ENCODE measurements at places on chromosomes 2 and 18. TPM values are rescaled to one million over a fixed set of nuclear protein-coding genes. Genes with fewer than 3 reads are reported as not detected.

Gene TEKT4
- 0.69 TPM for total RNA-seq

Gene SCN2A
- 107 TPM for total RNA-seq

Gene ASB18
- 0.50 TPM for total RNA-seq

Gene CYP26B1
- total RNA-seq, result 4.5 TPM

Gene CCDC74B
- total RNA-seq, result 17.6 TPM

Gene BZW1
- total RNA-seq, result 457 TPM

Gene KCNIP3
- total RNA-seq, result 10.6 TPM

Gene SEPTIN2
- 582 TPM for total RNA-seq

Gene NAT8
- total RNA-seq, result not detected

Gene POTEC
- not detected for total RNA-seq

Gene ACVR1C
- 0.61 TPM for total RNA-seq

Gene EVX2
- 0.17 TPM for total RNA-seq

Gene AMMECR1L
- 16.0 TPM for total RNA-seq

Gene CPSF3
- 39.2 TPM for total RNA-seq

Gene SOX11
- total RNA-seq, result 26.8 TPM

Gene TRMT61B
- 22.3 TPM for total RNA-seq

Gene FECH
- total RNA-seq, result 65.6 TPM

Gene LYG2
- total RNA-seq, result not detected

Gene CTAGE1
- not detected for total RNA-seq

Gene CROCC2
- 0.30 TPM for total RNA-seq

Gene CHST9
- total RNA-seq, result 6.1 TPM

Gene ALPI
- total RNA-seq, result not detected

Gene VAMP8
- 32.3 TPM for total RNA-seq

Gene VRK2
- total RNA-seq, result 11.0 TPM

Gene OTX1
- not detected for total RNA-seq

Gene SLC5A7
- total RNA-seq, result 3.7 TPM

Gene IL1RL1
- total RNA-seq, result 0.17 TPM

Gene UGT1A10
- not detected for total RNA-seq

Gene RAB17
- total RNA-seq, result 1.1 TPM

Gene DCDC2C
- 0.99 TPM for total RNA-seq

Gene HOXD4
- 3.9 TPM for total RNA-seq

Gene DUSP11
- 24.5 TPM for total RNA-seq

Gene G6PC2
- total RNA-seq, result not detected

Gene ZEB2
- 155 TPM for total RNA-seq

Gene GEN1
- 8.4 TPM for total RNA-seq

Gene ADAM17
- total RNA-seq, result 44.0 TPM

Gene SERPINB13
- not detected for total RNA-seq

Gene ZNF385B
- 5.0 TPM for total RNA-seq

Gene MROH2A
- not detected for total RNA-seq

Gene HNMT
- total RNA-seq, result 61.6 TPM

Gene GALNT3
- 6.7 TPM for total RNA-seq

Gene EPHA4
- 60.9 TPM for total RNA-seq

Gene ACKR3
- total RNA-seq, result 52.0 TPM

Gene POTEJ
- total RNA-seq, result 0.10 TPM

Measured in spinal cord (tissue), 10 donors.